ENCODE measurements at places on chromosomes 13 and 19.

GRCh38 chr19:50461066-50461875 is 15.0 kb upstream of the EMC10 start:
- peak; percentile 13 for DNase-seq

GRCh38 chr19:56917998-56918397 is 77.5 kb upstream of the PEG3 start:
- peak; percentile 27 for DNase-seq

- DNase-seq, result no peak
These were observed 22.1 kb downstream of the CACNA1A start for GRCh38 chr19:13484166-13484565.

- no peak for DNase-seq
These were observed 118.4 kb downstream of the RAB20 start for GRCh38 chr13:110442930-110443621.

DNA sequence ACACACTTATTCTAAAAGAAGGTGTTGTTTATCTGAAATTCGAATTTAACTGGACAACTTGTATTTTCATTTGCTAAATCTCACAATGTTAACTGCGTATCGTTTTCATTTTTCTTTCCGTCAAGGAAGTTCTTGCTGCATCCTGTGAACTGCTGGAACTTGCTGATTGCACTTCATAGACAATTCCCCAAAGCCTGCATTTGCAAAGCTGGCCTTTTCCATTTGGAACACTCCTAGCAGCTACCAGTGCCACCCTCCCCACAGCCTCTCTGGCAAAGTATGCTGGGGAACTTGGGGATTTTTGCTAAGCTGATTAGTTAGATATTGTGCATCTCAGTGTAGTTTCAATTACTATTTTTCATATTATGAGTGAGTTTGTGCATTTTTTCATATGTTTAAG is 20.4 kb upstream of the ARGLU1 start:
- DNase-seq, result no peak

GRCh38 chr19:31350033-31350692 is 927 bp upstream of the TSHZ3 start:
- no peak for DNase-seq

DNA sequence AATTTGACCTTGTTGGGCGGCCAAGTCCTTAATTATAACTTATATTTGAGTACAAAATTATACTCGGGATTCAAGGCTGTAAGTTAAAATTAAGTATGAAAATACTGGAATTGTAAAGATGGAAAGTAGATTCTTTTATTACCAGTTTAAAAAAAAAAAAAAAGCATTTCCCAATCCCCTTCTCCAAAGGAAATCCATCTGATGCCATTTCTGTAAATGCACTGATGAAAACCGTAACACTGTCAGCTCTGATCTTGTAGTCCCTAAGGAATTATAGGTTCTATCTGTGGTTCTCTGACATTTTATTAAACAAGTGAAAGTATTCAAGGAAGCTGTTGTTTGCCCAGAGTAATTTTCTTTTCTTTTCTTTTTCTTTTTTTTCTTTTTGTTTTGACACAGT is 41.6 kb upstream of the HNRNPA1L2 start:
- no peak for DNase-seq
